T-helper 17 cell (primary cell): ENCODE measurements at places on chromosomes 1 and 21. TPM values are rescaled to one million over a fixed set of nuclear protein-coding genes. Genes with fewer than 3 reads are reported as not detected.

SLAMF1 gene
- total RNA-seq, result 67.8 TPM

KRTAP19-1 gene
- not detected for total RNA-seq

VWA1 gene
- total RNA-seq, result not detected

WNT4 gene
- total RNA-seq, result not detected

GRCh38 chr1:237166593-237167101, 124.7 kb downstream of the RYR2 start:
- no peak for DNase-seq

DNA sequence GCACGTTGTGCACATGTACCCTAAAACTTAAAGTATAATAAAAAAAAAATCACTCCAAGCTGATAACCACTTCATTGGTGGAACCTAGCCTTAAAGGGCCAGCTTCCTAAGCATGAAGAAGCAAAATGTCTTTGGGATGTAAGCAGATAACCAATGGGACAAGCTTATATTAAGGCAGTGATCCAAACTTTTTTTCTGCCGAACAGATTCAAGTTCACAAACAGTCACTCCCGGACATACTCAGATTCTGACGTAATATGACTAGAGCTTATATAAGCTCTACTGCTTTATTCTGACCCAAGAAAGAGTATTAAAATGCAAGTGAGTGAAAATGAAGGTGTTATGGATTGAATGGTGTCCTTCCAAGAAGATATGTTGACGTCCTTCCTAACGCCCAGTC, 44.9 kb upstream of the HIVEP3 start:
- no peak for DNase-seq

GRCh38 chr1:175620376-175620775, 123.0 kb downstream of the TNR start:
- DNase-seq, result no peak

DNA sequence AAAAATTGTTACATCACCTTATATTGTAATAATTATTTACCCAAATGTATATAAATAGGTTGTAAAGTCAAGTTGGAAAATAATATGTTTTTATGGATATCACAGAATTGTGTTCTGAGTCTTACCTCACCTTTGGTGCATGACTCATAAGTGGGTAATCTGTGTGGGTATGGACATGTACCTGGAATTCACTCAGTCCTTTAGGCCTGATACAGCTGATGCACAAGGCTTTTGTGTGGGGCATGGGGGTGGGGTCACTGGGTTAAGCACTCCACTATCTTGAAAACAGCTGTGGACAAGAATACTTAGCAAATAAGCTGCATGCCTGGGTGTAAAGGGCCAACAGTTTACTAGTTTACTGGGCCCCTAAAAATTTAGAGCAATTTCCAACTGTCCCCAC, 34.4 kb downstream of the INKA2 start:
- no peak for DNase-seq

DNA sequence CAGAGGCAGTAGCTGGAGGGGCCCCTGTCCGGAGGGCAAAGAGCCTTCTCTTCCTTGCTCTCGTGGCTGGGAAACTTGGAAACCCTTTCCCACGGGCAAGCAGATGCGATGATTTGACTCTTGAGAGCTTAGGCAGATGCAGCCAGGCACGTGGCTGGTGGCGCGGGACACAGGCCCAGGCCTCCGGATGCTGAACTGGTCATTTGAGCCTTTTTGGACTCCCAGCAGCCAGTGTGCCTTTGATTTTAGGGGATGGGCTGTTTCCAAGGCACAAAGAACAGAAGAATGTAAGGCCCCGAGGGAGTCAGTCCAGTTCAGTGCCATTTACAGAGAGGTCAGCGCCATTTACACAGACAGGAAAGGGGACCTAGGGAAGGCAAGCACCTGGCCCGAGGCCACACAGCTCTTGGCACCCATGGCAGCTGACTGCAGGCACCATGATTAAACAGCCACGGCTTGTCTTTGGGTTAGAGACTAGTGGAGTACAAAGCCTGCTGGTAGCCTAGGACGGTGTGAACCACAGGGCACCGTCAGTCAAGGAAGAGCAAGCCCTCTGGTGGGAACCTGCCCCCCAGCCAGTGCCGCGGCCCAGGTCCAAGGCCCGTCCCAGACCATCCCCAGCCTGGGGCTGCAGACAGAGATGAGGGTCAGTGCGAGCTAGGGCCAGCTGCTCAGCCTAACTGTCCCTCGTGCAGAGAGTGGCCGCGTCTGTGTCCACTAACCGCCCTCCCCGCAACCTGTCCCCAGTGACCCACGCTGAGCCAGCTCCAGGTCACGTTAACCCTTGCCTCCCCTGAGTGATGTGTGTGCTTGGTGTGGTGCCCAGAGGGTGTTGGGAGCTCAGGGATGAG, 20.4 kb upstream of the CCDC27 start:
- DNase-seq, result no peak

- no peak for DNase-seq
Observed at GRCh38 chr21:18152371-18152770, 92.3 kb upstream of the CHODL start.

- no peak for DNase-seq
Observed at GRCh38 chr1:185108321-185108720, 48.4 kb downstream of the TRMT1L start.
